ENCODE measurements at places on chromosomes 6 and 20.

GRCh38 chr6:39792540-39793450, 619 bp downstream of the DAAM2 start:
- DNase-seq, result peak; percentile 21

DNA sequence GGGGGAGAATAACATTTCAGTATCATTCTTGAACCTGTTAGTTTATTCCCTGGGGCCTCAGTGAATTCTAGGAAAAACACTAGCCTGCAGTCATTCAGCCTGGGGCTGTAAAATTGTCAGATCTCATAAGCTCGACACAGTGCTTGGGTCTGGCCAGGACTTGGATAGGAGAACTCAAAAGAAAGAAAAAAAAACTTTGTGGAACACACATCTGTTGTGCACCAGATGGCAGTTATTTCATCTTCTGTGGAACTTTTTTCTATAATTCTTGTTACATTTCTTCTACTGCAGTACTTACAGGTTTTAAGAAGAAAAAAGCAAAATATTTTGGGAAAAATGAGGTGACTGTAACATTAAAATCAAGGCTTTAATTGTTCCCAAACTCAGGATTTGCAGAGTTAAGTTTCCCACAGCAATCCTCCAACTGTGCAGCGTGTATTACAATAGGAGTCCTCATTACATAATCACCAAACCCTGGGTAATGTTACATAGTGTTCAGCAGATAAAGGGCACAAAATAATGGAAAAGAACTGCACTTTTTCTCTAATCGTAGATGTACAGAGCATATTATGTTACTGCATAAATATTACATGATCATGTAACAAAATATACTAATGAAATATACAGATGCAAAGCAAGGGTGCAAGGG, 531.1 kb upstream of the CITED2 start:
- DNase-seq, result no peak

- DNase-seq, result no peak
These were observed 71.3 kb downstream of the SLC22A3 start for GRCh38 chr6:160419488-160419887.

DNA sequence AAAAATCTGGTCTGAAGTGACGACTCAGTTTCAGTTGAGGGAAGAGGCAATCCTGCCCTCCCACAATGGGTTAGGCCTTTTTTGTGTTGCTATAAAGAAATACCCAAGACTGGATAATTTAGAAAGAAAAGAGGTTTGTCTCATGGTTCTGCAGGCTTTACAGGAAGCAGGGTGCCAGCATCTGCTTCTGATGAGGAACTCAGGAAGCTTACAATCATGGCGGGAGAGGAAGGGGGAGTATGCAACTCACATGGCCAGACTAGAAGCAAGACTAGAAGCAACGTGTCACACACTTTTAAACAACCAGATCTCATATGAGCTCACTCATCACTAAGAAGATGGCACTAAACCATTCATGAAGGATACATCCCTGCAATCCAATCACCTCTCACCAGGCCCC, 529.3 kb downstream of the KIF16B start:
- no peak for DNase-seq

- no peak for DNase-seq
These were observed 25.4 kb downstream of the SLC17A9 start for GRCh38 chr20:62977613-62978560.

DNA sequence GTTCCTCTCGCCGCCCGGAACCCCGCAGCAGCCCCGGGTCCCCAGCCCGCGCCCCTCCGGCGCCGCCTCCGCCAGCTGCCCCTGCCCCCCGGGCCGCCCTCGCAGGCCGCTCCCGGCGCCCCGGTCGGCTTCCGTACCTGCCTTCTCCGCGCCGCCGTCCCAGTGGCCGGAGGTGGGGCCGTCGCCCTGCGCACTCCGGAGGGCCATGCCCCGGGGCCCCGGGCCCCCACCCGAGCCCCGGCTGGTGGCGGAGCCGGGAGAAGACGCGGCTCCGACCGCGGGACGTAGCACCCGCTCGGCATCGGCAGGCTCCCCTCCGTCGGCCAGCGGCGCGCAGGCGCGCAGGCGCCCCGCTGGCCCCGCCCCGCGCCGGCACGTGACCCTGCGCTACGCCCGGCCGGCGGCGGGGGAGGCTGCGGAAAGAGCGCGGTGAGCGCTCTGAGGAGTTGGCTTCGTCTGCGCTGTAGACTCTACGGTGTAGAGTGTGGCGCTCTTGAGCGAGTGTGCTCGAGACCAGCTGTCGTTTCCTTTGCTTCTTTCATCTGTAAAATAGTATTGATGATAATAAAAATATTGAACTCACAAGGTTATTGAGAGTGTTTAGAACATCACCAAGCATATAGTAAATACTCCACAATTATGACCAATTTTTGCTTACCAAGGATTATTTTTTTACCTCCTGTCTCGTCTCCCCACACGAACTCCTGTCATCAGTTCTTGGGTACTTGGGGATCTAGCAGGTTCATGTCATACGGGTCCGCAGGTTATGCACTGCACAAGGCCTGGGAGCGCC, at the start of gene TBC1D20:
Gene TBC1D20 (minus strand): TSS at position 335 of the 793 bp plus-strand sequence. CDS start 128 bp downstream, at position 207.
- DNase-seq, result peak; percentile 86

DNA sequence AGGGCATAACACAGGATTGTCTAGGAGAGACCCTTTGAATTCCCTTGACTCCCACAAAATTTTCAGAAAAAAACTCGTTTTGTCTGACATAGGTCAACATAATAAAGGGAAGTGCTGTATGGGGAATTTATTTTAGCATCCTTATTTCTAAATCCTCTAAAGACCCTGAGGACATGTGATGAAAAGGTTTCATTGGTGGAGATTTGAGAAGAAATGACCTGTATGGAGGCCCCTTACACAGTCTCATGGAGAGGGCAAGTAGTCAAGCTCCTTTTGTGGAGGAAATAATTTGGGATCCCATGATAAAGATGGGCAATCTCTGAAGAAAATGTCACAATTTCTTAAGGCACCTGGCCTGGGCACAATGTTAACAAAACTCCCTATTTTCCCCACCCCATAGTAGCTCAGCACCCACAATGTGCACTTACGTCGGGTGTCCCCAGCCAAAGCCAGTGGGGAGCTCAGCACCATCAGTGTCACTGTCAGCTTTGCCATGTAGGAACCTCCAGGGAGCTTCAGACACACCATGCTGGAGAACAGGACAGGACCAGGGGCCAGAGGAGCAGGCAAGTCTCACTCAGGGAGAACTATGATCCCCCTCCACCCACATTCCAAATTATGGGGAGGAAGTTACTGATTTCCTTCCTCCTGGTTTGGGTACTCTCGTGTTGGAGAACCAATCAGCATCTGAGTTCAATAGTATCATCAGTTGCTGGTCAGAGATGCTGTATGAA, at the start of gene HLA-DRB5:
Gene HLA-DRB5 (minus strand): TSS at position 591 of the 734 bp plus-strand sequence. CDS start 63 bp downstream, at position 528.
- no peak for DNase-seq

DNA sequence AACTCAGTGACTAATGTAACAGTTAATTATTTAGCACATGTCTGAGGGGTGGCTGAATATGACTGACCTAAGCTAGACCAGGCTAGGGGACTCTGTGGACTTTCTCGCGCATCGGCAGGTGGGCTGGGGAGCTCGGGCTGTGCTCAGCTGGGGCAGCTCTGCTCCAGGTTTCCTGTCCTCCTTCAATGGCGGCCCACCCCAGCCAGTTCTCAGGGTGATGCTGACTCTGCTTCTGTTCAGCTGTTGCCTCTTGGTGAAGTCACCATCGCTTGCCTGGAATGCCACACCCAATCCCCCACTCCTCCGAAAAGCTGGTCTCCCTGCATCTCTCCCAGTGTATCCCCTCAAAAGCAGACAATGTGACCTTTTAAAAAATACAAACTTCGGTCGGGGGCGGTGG, 20.0 kb downstream of the PPP1R3G start:
- DNase-seq, result no peak

DNA sequence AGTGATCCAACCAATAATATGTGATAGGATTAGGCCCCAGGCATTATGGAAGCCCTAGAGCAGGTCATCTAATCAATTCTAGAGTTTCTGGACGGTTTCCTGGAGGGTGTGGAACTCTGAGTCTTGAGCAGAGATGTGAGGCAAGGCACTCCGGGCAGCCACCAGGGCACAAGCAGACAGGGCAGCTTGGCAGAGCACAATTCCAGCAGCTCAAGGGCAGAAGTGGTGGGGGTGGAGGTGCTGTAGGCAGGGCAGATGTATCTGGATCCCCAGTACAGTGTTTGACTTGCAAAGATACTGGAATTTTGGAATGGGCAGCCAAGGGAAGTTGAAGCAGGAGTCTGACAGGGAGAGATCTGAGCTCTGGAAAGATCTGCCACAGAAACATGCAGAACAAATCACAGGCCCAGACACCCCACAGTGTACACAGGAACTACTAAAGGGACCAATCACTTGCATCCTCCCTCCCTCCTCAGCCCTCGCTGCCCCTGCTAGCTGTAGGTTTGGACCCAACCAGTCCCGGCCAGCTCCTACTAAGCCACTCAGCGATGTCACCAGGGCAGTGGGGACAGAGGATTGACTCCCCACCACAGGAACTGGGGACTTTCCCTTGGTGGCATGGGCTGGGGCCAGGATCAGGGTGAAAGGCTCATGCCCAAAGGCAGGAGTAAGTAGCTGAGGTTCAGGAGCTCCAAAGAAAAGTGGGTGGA, 47.0 kb downstream of the TFEB start:
- DNase-seq, result no peak

DNA sequence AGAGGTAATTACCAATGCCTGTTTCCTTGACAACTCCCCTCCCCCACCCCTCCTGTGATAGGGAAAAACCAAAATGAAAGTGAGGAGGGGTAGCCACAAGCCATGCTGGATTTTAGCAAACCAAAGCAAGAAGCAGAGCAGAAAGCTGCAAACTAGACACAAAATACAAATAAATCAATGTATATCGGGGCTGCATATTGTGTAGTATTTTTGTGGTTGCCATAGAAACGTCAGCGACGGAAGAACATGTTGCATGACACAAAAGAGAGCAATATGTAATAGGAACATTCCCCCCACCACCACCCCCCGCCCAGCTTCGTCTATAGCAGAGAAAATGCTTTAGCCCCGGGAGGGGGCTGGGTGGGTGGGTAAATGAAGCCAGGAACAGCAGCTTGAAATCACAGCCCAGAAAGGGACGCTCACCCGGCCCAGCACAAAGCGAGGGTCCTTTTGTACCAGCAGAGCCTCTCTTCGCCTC, 548 bp downstream of the AGPAT4 start:
- peak; percentile 30 for DNase-seq

DNA sequence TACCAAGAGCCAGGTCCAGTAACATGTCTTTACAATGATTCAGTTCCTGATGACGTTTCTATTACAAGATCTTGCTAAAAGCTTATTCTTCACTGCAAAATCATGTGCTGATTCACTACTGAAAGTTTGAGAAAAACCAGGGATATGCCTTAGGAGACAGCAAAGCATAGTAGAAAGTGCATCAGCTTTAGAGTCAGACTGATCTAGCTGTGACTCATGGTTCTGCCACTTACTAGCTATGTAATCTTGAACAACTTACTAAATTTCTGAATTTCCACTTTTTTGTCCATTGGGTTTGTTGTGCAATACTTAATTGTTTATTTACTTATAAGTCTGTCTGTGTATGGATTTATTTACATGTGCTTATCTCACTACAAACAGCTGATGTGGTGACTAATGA, 198.5 kb upstream of the RSPO3 start:
- peak; percentile 96 for DNase-seq

- no peak for DNase-seq
These were observed 613 bp upstream of the DLL1 start for GRCh38 chr6:170291271-170292110.

GRCh38 chr20:5464901-5465603, 148.3 kb upstream of the PROKR2 start:
- DNase-seq, result no peak

GRCh38 chr6:105514306-105514705, 111.4 kb upstream of the PREP start:
- no peak for DNase-seq

GRCh38 chr20:17836303-17836861, 132.2 kb downstream of the SNX5 start:
- peak; percentile 98 for DNase-seq

- DNase-seq, result peak; percentile 31
These were observed 194.4 kb downstream of the TMEM200A start for GRCh38 chr6:130560231-130560630.

DNA sequence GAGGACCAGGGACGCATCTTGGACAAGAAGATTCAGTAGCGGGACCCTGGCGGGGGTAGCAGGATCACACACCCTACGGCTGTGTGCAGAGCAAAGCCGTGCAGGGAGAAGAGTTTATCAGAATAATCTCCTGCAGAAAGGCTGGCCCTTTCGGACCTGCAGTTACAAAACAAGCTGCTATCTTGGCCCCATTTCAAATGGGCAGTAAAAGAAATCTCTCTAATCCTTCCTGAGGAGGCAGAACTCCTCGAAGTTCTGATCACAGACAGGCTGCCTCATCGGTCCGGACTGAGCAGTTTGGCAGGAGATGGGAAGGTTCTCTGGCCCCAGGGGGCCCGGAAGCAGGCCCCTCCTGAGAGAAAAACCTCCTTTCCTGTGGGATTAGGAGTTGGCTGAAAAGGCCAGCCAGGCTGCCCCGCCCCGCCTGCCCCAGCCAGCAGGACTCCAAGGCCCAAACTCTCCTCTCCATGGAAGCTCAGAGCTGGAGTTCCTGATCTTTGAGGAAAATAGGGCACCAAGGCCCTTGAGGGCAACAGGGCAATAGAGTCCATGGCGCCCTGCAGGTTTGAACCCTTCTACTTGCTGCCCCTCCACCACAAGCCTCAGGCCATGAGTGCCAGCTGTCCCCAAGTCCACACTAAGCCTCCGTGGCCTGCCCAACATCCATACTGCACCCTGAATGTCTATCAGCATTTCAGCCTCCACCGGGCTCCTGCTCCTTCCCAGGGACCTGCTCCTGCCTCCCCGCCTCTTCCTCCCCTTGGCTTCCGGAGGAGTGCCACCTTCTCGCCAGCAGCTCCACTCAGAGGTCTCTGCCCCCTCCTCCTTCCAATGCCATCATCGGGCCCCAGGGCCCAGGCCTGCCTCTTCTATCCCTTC, 141.3 kb downstream of the PREX1 start:
- DNase-seq, result peak; percentile 58

GRCh38 chr6:80440496-80441115, 334.1 kb downstream of the BCKDHB start:
- DNase-seq, result no peak

DNA sequence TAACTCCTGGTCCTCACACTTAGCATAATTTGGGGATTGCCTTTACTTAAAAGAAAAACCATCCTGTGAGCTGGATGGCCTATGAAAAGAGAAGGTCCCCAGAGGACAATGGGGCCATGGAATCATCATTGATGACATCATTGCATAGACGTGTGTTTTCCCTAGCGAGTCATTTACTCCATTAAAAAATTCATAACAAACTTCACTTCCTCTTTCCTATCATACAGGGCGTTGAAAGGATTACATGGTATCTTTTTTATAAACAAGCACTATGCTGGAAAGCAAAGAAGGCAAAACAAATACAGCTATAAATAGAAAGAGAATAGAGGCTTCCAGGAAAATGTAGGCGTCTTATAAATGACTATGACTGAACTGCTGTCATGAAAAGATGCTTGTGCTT, 11.3 kb upstream of the COL12A1 start:
- peak; percentile 68 for DNase-seq

GRCh38 chr20:50215101-50215690, 24.6 kb downstream of the CEBPB start:
- peak; percentile 65 for DNase-seq

DNA sequence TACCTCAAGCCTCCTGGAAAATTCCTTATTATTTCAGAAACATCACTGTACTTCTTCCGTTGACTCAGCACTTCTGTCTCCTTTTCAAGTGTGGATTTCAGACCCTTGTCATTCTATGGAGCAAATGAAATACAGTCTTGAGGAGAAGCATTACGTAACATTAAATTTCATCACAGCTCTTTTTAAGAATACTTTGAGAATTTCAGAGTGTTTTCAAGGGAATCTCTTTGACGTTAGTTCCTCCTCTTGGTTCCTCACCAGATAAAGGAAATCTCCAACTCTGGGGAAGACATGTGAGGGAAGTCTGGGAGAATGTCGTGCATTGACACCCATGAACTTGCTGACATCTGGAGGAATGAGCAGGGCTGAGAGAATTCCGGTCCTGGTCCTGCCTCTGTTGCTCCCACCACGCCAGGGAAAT, 32.3 kb downstream of the UST start:
- peak; percentile 77 for DNase-seq

Measured in fibroblast of upper back skin (primary cell).